ENCODE measurements at places on chromosomes 2 and 18.
A peak's percentile ranks its signal among the peaks of the same experiment; 100 is the strongest.

DNA sequence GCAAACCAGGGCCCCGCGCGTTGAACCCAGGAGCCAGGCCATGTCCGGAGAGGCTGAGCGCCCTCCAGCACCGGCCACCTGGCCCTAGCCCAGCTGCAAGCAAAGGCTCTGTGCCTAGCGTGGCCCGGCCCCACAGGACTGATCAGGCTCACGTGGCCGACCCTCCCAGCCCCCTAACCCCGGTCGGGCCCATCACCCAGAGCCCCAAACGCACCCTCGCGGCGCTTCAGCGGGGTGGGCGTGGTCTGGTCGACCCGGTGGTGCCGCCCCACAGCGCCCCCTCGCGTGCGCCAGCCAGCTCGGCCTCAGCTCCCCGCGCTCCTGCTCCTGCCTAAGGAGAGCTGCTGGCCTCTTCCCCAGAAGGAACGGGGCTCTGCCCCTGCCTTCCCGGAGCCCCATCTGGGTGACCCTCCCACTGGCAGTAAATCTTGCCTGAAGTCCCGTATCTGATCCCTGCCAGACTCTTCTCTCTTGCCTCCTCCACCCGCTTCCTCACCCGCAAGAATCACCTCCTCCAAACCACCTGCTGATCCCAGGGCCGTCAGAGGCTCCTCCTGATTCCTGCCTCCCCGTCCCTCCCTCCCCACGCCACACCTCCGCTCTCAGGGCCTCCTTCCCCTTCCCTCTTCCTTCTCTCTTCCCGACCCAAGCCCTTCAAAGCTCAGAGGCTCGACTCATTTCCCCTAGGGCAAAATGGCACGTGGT lies 12.3 kb upstream of the TEX51 start:
- peak; percentile 81 for DNase-seq

GRCh38 chr2:236180831-236181453 lies 12.8 kb upstream of the GBX2 start:
- DNase-seq: peak; percentile 75

DNA sequence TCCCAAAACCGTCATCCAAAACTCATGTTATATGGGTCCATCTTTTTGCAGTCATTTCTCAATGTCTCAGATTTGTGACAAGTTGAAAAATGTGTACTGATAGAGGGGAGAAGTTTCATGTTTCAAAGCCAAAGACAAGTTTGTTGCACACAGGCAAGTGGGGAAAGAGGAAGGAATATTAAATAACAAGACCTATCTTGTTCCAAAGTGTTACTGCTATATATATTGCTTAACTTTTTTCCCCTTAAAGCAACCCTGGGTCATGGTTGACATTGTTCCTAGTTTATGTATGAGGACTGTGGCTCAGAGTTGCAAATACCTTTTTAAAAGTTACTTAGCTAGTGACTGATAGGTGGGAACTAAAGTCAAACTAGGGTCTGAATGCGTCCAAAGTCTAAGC lies 1.7 kb downstream of the ITGA4 start:
- DNase-seq: no peak

DNA sequence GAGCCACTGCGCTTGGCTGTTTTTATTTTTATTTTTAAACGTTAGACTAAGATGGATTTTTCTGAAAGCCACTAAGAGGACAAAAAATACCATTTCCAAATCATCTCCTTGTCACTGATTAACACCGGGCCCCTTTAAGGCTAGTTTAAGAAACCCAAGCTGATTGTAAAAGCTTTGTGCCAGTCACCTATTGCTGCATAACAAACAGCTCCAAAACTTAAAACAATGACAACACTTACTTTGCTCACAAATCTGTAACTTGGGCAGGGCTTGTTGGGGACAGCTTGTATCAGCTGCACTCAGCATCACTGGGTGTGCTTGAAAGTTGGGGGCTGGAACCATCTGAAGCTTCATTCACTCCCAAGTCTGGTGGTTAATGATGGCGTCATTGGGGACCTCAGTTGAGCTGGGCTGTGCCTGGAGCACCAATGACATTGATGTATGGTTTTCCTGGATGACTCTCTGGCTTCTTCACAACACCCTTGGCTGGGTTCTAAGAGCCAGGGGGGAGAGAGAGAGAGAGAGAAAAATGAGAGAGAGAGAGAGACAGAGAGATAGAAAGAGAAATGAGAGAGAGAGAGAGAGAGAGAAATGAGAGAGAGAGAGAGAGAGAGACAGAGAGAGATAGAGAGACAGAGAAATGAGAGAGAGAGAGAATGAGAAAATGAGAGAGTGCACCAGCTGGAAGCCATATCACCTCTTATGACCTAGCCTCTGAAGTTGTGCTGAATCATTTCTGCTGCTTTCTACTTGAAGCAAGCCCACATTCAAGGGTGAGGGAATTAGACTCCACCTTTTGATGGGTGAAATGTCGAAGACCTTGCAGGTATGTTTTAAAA lies 26.0 kb upstream of the ATG16L1 start:
- no peak for DNase-seq

DNA sequence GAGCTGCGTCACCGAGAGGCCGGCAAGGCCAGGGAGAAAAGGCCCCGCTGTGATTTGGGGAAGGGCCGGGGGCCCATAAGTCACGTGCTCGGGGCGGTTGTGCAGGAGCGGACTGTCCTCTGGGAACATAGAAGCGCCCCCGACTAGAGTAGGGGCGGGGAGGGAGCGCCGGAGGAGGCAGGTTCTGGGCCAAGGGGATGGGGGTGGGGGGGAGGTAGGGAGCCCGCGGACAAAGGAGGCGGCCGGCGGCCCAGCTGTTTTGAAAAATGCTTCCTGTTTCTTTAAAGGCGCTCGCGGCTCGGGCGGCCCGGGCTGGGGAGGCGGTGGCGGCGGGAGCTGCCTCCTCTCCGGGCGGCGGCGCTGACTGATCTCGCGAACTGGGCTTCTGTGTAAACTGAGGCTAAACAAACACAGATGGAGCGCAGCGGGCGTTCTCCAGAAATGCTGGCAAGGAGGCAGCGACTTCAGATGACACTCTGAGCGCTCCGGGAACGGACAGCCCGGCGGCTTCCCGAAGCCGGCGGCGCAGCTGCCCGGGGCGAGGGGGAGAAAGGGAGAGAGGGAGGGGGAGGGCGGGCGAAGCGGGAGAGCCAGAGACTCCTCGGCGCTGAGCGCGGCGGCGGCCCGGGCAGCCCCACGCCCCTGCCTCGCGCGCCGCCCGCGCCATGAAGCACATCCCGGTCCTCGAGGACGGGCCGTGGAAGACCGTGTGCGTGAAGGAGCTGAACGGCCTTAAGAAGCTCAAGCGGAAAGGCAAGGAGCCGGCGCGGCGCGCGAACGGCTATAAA lies at the start of gene ATOH8:
Gene ATOH8, plus strand, starts transcription at position 467 of the 788 bp plus-strand sequence. Its CDS starts 199 bp downstream, at position 666.
- DNase-seq: peak; percentile 93

GRCh38 chr2:10297959-10298531 lies 4.7 kb upstream of the HPCAL1 start:
- DNase-seq: peak; percentile 25

GRCh38 chr18:10543277-10543676 lies 17.4 kb downstream of the NAPG start:
- no peak for DNase-seq

DNA sequence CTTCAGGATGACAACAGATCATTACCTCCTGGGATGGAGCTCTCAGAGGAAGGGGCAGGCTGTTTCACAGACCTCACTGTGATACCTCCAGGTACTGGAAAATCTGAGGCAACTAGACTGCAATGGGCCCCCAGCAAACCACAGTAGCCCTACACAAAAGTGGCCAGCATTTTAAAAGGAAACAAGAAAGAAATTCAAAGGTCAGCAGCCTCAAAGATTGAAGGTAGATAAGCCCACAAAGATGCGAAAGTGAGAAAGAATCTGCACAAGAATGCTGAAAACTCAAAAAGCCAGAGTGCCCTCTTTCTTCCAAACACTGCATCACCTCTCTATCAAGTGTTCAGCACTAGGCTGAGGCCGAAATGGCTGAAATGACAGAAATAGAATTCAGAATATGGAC lies 499.5 kb upstream of the CHAC2 start:
- no peak for DNase-seq

DNA sequence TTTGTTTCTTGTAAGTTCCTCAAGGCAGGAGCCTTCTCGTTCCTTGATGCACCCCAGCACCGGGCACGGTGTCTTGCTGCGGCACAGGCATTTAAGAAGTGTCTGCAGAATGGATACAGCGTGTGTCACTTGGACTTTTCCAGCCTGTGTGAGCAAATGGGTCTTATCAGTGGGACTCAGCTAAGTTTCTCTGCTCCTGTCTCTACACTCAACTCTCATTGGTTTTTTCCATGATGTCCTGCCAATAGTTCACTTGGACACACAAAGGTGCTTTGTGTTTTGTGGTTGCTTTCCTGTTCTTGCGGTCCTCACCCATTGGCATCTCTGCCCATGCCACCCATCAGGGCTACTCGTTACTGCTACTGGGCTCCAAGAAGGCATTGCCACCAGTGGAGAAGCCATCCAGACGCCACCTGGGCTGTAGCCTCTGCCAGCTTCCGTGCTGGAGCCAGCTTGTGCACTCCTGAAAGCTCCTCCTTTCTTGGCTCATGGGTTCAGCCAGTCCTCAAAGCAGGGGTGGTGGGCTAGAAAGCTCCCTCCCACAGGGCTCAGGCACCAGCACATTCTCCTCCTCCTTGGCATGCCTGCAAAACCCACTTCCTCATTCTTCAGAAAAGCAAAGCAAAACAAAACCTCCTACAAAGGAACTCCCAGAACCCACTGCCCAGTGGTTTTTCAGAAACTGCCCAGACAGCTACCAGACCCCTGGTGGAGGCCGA lies 41.4 kb downstream of the IL1R2 start:
- DNase-seq: peak; percentile 94

- no peak for DNase-seq
Observed at GRCh38 chr2:174035117-174035635, 70.0 kb upstream of the SP3 start.

GRCh38 chr2:198452327-198452726 lies 647.9 kb downstream of the PLCL1 start:
- DNase-seq: no peak

DNA sequence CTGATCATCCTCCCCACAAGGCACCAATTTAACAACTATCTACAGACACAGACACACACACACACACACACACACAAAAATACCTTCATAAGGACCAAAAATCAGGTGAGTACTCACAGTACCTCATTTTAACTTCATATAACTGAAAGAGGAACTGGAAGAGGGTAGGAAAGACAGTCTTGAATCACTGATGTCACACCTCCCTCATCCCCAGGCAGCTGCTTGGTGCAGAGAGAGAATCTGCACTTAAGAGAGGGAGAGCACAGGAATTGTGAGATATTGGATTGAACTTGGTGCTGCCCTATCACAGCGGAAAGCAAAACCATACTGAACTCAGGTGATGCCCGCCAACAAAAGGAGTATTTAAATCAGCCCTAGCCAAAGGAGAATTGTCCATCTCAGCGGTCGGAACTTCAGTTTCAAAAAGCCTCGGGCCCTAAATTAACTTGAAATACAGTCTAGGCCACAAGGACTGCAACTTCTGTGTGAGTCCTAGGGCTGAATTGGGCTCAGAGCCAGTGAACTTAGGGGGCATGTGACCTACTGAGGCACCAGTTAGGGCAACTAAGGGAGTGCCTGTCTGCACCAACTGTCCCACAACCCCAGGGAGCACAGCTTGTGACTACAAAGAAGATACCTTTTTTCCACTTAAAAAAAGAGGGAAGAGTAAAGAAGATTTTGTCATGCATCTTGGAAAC lies 211.1 kb downstream of the LRATD1 start:
- no peak for DNase-seq

GRCh38 chr2:15979051-15979758 lies 38.9 kb downstream of the MYCN start:
- DNase-seq: no peak

DNA sequence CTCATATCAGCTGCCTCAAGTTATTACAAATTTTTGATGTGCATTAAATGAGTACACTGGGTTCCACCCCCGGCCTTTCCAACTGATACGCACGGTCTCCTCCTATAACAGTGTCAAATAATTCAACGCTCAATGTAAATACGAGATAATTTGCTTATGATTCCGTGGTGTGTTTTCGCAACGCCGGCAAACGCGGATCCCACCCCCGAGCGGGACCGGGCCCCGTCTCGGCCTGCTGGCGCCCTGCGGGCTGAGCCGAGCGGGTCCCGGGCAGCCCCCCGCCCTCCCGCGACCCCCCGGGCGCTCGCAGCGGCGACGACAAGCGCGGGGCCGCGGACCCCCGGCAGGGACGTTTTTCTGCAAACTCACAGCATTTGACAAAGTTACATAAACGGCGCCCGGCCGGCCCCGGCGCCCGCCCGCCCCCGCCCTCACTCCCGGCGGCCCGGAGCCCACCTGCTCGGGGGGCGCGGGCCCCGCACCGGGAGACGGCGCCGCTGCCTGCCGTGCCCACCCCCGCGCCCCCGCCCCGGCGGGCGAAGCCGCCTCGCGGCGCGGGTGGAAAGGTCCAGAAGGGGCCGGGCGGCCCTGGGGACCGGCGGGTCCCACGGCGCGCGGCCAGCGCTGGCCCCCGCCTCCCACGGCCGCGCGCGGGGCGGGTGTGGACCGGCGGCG lies 762 bp downstream of the HDAC4 start:
- DNase-seq: peak; percentile 63

DNA sequence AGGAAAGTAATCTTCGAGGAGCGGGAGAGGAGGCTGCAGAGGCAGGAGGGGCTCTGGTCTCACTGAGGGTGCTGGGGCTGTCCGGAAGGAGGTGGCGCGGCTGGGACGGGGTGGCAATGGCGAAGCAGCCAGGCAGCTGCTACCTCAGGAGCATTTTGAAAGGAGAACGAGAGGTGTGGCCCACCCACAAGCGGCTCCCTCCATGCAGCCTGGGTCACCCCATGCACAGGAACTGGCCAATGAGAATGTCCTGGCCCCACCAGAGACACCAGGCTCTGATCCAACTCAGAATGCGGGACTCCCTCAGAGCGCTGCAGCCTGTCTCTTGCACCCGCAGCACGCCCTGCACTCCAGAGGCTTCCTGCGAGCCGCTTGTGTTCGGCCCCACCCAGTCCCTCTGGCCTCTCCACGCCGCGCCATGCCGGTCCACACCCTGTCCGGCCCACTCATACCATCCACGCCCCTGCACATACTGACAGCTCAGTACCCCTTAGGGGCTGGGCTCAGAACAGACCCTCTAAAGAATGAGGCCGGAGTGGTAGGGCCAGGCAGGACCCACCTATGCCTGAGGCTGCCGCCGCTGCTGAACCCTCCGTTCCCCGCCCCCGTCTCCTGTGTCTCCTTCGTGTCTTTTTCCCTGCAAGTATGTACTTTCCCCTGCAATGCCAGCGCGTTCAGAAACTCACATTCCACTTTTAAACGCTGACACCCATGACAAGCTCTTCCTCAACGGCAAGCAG lies 6.4 kb upstream of the BOK start:
- DNase-seq: no peak

DNA sequence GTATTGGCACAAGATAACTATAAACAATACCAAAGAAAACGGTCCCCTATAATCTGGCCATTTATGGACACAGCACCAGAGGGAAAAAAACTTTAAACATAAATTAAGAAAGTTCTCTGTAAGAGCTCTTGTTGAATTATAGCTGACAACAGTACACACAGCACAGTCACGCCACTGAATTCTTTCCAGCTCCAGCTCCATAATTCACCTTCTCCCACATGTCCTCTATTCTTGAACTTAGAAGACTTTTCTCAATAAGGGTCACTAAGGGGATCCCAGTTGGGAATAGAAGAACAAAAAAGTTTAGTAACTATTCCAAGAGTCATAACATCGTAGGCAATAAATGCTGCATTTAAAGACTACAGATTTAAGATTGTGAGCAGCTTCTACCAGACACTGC lies 124.6 kb upstream of the CYP1B1 start:
- no peak for DNase-seq

Data from lung (tissue), 17 donors.